Activated effector memory CD4-positive, alpha-beta T cell treated with anti-CD3 and anti-CD28 coated beads, Interleukin-2, amount 50 U/mL, for 16 hours (primary cell): ENCODE measurements at places on chromosomes 3 and 15.

- DNase-seq = no peak
These were observed 227.2 kb upstream of the NANOGP8 start for GRCh38 chr15:35312344-35312743.

DNA sequence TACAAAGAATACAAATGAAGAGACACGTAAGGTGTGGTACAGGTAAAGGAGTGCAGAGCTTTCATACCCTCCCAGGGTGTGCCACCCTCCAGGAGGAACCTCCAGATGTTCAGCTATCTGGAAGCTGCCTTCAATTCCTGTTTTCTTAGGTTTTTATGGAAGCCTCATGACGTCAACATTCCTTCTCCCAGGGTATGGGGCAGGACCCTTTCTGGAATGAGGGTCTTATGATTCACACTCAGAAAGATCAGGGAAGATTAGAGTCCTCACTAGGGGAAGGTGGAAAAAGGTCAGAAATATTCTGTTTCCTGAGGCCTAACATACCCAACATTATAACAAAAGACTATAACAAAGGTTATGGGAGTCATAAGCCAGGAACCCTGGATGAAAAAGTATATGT lies 99.8 kb upstream of the PLCL2 start:
- no peak for DNase-seq

- no peak for DNase-seq
These were observed 129.7 kb downstream of the CMSS1 start for GRCh38 chr3:99947356-99947755.

- no peak for DNase-seq
These were observed 337.8 kb upstream of the CBLB start for GRCh38 chr3:106206613-106207012.

DNA sequence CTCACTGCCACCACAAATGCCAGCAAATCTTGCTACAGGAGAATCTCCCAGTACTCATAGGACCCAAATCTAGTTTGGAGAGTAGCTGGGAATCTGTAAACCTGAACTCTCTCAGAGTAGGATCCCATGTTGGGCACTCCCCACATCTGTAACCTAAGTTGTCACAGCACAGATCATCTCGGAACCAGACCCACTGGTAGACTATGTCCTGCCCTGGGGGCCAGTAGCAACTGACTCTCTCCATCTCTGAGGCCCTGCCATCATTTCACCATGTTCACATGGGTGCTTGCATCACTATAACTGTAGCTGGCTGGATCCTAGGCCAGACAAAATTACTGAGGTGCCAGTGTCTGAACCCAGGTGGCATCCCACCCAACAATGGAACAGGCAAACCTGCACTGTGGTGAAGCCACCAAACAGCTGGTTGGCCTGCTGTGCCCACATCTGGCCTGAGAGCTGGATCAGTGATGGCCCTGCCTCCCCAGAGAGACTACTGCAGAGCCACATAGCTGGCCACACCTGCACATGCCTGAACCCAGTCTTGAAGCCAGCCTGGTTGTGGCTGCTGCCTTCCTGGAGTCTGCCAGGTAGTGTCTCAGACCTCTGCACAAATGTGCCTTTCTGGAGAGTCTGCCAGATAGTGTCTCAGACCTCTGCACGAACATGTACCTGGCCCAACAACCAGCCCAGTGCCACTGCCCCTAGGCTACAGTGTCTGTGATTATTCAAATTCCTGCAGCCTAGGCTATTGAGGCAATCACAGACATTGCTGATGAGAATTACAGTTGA lies 82.0 kb downstream of the ISL2 start:
- no peak for DNase-seq

GRCh38 chr15:37071134-37071533 lies 29.2 kb downstream of the MEIS2 start:
- no peak for DNase-seq

GRCh38 chr15:40357723-40358470 lies at the start of gene DISP2:
Gene DISP2 (plus strand): TSS chr15:40358219. CDS start chr15:40358322, 103 bp downstream.
- DNase-seq = peak; percentile 96
